ENCODE measurements at places on chromosomes 4 and X.

DNA sequence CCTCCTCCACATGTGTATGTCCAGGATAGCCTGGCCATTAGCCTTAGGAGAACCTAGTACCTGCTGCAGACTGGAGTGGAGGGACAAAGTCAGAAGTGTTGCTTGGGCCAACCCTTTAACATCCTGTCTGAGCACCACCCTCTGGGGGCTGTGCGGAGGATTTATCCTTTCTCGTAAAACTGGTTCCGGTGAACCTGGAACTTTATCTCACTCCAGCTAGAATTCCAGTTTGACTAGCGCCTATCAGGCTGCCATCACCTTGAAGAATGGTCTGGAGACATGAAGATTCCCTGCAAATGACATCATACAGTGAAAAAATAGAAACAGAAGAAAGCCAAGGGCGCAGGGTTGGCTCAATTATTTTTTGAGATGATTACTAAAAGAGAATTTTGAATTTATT is 4.0 kb downstream of the TCEAL8 start:
- no peak for DNase-seq

DNA sequence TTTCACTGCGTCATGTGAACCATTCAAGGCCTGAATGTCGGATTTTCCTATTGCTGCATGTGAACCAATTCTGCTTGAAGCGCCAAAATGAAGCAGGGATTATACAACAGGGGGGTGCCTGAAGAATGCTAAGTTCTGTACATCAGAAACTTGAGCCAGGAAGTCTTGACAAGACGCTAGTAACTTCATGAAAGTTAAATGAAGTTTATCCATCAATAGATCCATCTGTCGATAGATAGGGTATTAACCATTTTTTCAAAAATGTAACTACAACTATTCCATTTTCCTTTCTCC is 590 bp upstream of the NAF1 start:
- DNase-seq: no peak

DNA sequence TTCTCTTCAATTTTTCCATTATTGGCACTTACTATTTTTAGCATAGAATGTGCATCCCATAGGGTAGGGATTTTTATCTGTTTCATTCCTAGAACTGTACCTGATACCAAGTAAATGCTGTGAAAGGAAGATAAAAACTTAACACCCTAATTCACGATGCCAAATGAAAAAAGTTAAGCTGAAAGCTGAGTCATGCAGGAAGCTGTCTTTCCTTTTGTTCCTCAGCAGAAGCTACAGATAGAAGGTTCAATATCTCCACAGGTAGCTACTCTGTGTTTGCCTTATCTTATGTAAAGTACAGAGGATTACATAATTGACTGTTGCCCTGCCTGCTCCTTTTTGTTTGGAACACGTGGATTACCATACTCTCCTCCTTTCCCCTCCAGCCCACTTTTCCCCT is 77.0 kb downstream of the LRP2BP start:
- DNase-seq: no peak

GRCh38 chr4:121227341-121227792 is 63.2 kb upstream of the TNIP3 start:
- no peak for DNase-seq

- DNase-seq: no peak
Observed at GRCh38 chr4:4668355-4669210, 126.7 kb upstream of the STX18 start.

DNA sequence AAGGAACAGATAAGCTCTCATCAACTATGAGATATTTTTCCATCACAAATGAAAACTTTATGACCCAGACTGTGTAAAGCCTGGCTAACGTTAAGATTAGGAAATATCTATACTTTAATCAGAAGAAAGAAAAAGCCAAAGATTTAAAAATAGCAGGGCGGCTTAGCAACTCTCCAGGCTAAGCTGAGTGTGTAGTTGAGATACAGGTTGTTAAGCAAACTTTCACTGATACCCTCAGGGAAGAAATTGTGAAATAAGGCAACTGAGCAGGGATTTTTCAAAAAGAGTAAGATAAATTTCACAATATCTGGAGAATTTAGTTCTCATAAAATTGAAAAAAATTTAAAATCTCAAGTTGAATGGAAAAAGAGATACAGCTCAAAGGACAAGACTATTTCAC is 382.0 kb downstream of the RAPGEF2 start:
- no peak for DNase-seq

DNA sequence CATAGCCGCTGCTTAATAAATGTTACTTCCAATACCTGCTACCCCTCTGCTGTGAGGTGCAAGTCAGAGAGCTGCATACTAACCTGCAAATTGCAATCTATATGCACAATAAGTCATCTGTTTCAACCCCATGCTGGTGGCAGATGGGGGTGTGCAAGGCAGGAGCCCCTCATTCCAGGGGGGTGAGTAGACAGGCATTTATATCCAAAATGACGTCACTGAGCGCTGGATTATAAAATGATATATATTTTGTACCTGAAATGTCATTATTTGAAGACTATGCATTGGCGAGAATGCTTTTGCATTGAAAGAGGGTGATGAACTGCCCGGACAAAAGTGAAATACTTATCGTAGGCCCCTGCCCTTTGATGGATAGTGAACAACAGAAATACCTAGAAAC is 24.7 kb downstream of the RBMX2 start:
- DNase-seq: no peak

DNA sequence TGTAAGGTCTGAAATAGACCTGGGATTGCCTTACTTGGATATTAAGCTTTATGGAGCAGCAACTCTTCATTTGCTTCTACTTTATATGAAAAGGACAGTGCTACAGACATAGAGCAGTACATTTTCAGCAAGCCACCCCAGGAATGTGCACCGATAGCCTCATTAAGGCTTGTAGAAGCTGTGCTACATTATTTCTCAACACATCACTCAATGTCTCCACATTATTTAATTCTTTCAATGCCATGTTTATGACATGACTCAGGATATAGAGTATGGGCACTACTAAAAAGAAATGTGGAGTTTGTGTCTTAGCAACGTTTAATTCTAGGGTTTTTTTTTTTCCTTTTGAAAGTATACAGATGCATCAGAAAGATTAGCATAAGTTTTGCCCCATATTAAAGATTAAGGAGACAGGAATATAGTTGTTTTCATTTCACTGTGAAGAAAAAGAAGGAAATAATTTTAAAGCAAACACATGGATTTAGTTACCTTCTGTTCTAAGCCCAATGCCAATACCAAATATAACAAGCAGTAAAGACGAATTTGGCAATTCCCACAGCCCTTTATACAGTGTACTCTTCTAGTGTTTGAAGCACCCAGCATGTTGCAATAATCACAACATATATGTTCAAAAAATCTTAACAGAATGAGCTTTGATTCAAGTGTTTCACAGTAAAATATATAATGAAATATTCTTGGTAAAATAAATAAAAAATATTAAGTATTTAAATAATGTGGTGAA is 2140.1 kb upstream of the AGA start:
- no peak for DNase-seq

DNA sequence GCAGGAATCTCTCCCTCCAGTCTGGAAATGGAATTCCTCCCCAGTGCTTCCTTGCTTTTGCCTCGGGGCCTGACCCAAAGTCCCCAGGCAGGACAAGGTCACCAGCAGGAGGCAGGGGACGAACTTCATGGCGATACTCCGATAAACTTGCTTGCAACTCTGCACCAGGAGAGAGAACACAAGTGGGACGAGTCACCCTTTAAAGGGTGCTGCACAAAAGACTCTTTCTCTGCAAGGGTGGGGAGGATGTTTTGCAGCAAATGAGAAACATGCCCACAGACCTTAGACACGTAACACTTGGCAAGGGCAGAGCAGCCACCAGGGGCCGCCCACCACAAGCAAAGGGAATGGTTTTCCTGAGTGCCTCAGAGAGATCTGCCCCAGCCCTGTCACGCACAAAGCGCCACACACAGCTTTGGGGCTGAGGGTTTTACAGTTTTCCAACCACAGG is at the start of gene FGFBP2:
Gene FGFBP2, minus strand, starts transcription at position 175 of the 451 bp plus-strand sequence. Its CDS starts 46 bp downstream, at position 129.
- no peak for DNase-seq

- DNase-seq: no peak
Observed at GRCh38 chr4:1644891-1645657, 39.0 kb downstream of the FAM53A start.

- DNase-seq: no peak
Observed at GRCh38 chr4:147309434-147309833, 171.5 kb upstream of the EDNRA start.

GRCh38 chrX:65987811-65988210 is 52.1 kb downstream of the VSIG4 start:
- DNase-seq: no peak

- DNase-seq: no peak
Observed at GRCh38 chr4:108683479-108683878, 33.1 kb downstream of the OSTC start.

- no peak for DNase-seq
Observed at GRCh38 chr4:61896634-61897033, 696.5 kb downstream of the ADGRL3 start.

GRCh38 chr4:184807797-184808712 is 17.7 kb downstream of the ACSL1 start:
- DNase-seq: no peak

DNA sequence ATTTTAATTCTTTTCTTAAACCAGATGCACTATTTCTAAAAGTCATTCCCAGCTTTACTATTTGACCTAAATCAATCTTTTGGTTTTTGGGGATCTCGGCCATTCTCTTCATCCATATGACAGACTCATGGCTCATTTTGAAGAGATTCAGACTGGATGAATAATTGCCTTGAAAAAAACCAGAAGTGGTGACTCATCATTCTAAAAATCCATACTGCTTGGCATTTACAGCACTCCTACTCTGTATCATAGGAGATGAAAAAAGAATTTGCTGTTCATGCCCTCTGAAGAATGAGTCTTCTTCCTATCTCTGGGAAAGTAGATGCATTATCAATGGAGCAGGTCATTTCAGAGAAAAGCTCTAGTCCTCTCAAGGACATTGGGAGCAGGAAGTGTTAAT is 220.5 kb upstream of the RPS6KA3 start:
- DNase-seq: no peak

- no peak for DNase-seq
Observed at GRCh38 chr4:171880136-171880535, 66.9 kb downstream of the GALNTL6 start.

DNA sequence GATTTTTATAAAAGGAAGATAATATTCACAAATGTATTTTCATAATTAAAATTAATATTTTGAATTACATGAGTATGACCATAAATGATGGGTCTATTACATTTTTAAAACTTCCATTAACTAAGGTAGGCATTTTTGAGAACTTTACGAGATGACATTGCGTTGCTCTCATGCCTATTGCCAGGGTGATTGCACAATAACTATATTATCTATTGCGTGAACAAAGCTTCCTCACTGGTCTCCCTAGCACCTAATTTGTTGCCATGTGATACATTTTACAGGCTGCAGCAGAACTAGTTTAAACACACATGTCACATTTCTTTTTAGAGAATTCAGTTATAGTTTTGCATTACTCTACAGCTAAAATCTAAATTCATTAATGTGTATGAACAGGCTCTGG is 289.7 kb upstream of the GRID2 start:
- DNase-seq: no peak

DNA sequence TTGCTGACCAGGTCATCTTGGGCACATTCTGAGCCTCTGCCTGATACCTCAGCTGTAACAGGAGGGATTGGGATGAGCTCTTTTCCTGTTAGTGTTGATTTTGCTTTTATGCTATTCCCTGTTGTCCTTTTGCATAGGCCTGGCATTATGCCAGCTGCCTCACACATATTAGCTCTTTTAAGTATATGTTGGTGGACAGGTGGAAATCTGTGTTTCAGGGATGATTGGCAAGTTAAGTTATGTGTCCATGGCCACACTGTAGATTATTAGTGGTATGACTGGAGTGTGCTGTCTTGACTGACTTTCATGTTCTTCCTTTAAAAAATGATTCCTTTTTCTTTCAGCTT is 28.9 kb downstream of the NSD2 start:
- no peak for DNase-seq

- no peak for DNase-seq
Observed at GRCh38 chrX:106894978-106895452, 8.1 kb downstream of the RIPPLY1 start.

DNA sequence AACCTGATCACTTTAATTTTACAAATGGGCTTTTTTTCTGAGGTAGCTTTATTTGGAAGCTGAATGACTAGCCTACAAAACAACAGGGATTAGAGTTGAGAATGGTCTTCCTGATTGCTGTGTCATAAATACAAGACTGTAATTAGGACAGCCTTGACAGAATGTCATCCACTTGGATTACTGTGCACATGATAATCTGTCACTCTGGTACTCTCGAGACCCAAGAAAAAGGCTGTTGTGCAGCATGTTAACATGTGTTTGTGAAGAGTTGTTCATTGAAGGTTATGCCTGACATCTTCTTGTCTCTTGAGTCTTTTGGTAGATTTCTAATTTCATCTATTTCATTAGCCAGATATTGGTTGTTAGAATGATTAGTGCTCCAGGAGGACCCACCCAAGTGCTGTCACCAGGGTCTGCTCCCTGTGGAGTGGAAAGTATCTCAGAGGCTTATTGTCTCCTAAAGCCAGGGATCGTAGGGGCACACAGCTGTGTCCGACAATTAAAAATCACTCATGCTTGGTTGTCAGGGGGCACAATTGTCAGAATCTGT is 212.2 kb upstream of the GPRIN3 start:
- DNase-seq: no peak

- no peak for DNase-seq
Observed at GRCh38 chrX:45623266-45623665, 422.6 kb upstream of the DIPK2B start.

All from stimulated activated CD8-positive, alpha-beta memory T cell treated with anti-CD3 and anti-CD28 coated beads, Interleukin-4, amount 100 ng/mL, for 1 hour (primary cell).